ENCODE measurements at places on chromosomes 5 and 9.

- no peak for DNase-seq
Measured at GRCh38 chr5:33964132-33964700, 20.3 kb downstream of the SLC45A2 start.

DNA sequence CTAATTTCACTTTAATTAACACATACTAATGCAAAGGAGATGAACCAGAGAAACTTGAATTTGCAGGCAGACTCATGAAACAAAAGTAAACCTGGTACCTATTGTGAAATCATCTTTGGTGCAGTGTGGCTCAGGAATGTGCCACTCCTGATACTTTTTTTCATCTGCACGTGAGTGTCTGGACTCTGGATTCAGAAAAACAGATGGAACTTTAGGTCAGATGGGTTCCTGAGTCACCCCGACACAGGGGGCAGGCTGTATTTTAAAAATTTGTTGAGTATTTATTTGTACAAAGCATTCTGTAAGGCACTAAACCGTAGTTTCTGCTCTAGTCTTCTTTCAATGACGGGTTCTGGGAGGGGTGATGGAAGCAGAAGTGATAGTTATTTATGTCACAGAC, 52.2 kb upstream of the TUT7 start:
- no peak for DNase-seq

- peak; percentile 88 for DNase-seq
Measured at GRCh38 chr5:42423285-42424165, at the start of gene GHR. Gene GHR, plus strand, starts transcription at chr5:42423439. Its CDS starts 142,436 bp downstream, at chr5:42565875.

- DNase-seq: no peak
Measured at GRCh38 chr9:32395510-32396216, 11.2 kb downstream of the ACO1 start.

GRCh38 chr9:114093031-114093471, 6.0 kb downstream of the KIF12 start:
- DNase-seq: no peak

GRCh38 chr9:94692601-94693000, 33.9 kb upstream of the AOPEP start:
- no peak for DNase-seq

DNA sequence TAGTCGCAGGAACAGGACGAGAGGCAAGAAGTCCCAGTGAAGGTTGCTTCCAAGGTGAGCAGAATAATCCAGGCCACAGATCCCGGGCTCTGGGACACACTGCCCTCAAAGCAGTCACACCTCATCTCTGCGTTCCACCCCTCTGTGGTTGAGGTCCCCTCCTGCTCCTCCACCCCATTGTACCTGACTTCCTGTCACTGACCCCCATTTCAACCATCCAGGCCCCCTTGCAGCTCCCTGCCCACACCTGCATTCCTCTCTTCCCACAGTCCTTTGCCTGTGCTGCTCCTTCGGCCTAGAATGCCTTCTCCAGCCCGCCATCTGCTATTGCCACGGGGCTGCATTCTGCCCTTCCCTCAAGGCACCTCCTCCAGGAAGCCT, 73.5 kb downstream of the PAX5 start:
- no peak for DNase-seq

- DNase-seq: no peak
Measured at GRCh38 chr9:16624744-16625117, 245.7 kb downstream of the BNC2 start.

DNA sequence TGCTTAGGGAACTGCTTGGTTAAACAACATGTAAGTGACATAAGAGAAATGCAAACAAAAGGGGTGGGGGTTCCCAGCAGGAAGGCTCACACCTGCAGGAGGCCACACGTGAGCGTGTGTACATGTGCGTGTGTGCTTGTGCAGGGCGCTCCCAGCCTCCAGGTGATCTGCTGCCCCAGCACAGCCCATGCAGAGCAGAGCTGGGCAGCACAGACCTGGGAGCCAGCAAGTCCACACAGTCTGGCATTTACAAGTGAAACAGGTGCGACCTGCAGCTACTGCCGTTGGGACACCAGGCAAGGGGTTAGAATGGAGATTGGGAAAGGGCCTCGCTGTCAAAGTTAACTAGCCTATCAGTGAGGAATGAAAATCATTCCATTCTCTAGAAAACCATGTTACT, 41.8 kb downstream of the GRAMD2B start:
- no peak for DNase-seq

- DNase-seq: no peak
Measured at GRCh38 chr9:107972346-107972745, 482.8 kb upstream of the KLF4 start.

GRCh38 chr9:34988218-34989002, 1.1 kb upstream of the DNAJB5 start:
- DNase-seq: peak; percentile 34

GRCh38 chr5:130227699-130228098, 323.4 kb downstream of the CHSY3 start:
- DNase-seq: no peak

- no peak for DNase-seq
Measured at GRCh38 chr9:21810388-21810787, 8.0 kb downstream of the MTAP start.

GRCh38 chr9:86511614-86512360, 157.6 kb upstream of the TUT7 start:
- DNase-seq: no peak

GRCh38 chr5:36199620-36200019, 42.1 kb downstream of the NADK2 start:
- DNase-seq: no peak

- no peak for DNase-seq
Measured at GRCh38 chr5:56671571-56671970, 143.8 kb upstream of the MAP3K1 start.

DNA sequence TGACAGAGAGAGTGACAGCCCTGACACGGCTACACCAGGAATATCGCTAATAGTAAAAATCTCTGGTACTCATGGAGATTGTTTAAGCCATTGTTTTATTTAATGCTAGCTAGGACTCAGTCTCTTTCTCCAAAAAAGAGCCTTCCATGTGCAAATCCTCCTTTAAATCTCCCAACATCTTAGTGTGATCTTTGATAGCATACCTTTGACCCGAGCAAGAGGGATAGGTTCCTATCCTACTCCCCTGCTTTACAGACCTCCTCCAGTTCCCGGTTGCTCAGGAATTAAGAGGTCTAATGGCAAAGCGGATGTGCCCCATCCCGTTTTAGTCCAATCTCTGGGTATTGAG, 663 bp upstream of the FRMD3 start:
- DNase-seq: no peak

DNA sequence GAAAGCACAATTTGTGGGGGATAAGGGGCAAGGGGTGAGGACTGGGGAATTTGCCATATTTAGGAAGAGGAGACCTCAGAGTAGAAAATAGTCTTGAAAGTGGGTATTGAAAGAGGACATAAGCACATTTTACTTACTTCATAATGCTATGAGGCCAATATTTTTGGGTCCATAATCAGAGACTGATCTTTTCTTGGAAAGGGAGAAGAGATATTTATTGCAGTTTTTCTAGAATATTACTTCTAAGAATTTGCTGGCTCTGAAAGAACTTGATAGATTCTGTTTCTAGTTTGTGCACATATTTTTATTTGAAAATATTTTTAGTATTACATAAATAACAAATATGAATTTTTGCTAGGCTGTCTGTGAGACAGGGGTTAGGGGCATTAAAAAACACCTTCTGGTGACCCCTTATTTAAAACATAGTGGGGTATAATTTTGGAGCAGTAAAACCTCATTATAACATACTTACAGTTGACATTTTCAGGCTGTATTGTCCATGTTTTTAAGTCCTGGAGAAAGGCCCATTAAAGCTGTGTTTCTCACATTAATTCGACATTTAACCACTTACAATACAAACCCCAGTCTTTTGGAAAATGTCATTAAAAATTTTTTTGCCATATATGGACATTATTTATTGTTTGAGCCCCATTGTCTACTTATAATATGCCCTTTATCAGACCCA, 118.9 kb upstream of the NFIB start:
- no peak for DNase-seq

- no peak for DNase-seq
Measured at GRCh38 chr5:34657988-34658387, 1.9 kb downstream of the RAI14 start.

GRCh38 chr9:36341936-36342577, 58.0 kb downstream of the RNF38 start:
- DNase-seq: no peak

DNA sequence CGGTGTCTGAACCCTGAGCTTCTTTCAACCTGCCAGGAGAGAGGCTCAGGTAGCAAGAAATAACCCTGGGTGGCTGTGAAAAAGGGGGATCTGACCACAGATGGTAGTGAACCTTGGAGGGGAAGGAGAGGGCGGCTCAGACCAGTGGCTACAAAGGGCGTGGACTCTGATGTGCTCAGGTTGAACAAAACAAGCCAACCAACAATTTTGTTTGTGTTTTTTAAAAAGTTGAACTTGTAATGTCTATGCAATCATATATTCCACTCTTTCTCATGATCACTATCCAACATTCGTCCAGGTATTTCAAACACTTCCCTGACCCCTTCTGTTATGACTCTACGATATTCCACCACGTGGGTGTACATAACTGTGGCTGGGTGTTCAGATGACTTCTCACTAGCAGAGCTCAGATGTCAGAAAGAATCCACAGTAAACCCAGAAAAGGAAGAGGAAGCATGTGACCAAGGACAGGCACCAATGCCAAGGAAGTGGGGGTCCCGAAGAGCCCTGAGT, 20.0 kb downstream of the PTPN3 start:
- DNase-seq: no peak

- no peak for DNase-seq
Measured at GRCh38 chr5:154524859-154525258, 46.8 kb upstream of the HAND1 start.

- DNase-seq: no peak
Measured at GRCh38 chr5:31119938-31120641, 73.4 kb upstream of the CDH6 start.

GRCh38 chr5:101788797-101789196, 507.3 kb downstream of the SLCO4C1 start:
- DNase-seq: no peak

DNA sequence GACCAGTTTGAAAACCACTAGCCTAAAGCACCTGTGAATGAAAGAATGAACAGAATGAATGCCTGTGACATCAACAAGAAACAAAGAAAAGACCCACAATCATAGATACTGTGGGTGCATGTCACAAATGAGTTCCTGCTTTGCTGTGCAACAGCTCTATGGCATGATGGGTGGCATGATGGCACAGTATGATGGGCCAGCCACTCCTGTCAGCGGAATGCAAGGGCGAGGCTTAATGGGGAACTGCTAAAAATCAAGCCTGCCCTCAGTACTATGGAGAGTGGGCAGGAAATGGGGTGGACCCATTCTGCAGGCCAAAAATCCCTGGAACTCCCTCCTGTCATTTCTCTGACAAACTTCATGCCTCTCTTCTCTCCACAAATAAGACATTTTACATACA, 89.0 kb downstream of the DCP2 start:
- DNase-seq: no peak

DNA sequence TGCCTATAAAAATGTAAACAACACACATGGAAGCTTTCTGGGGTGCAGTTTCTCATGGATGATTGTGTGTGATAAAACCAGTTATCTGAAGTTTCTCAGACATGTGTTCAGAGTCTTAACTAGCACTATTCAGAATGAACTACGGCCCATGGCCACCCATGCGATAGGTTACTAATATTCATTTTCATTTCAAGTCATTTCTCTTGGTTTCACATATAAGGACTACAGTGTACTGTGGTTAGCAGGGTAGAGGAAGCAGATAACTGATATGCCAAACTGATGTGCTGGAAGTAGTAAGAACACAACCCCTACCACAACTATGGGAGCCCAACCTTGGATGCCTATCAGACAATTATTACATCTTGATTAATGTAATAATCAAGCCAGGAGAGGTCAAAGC, 372.1 kb downstream of the DTWD2 start:
- DNase-seq: no peak

- no peak for DNase-seq
Measured at GRCh38 chr9:77827104-77827784, 179.1 kb upstream of the GNA14 start.

DNA sequence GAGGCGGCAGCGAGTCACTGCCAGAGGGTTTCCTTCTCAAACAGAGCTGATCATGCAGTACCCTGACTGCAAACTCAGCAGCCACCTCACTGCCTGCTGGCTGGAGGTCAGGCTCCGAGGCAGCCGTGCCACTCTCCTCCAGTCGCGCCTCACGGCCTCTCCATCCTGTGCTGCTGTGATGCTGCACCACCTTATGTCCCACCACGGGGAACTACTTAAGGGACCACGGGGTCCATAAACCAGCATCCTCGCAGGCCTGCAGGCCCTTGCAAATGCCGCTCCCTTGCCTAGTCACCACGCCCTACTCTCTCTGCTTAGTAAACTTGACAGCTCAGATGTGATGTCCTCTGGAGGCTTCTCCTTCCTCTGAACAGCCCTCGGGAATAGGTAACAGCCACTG, 99.2 kb downstream of the CRB2 start:
- no peak for DNase-seq

GRCh38 chr5:79824444-79824843, 134.8 kb downstream of the CMYA5 start:
- no peak for DNase-seq

DNA sequence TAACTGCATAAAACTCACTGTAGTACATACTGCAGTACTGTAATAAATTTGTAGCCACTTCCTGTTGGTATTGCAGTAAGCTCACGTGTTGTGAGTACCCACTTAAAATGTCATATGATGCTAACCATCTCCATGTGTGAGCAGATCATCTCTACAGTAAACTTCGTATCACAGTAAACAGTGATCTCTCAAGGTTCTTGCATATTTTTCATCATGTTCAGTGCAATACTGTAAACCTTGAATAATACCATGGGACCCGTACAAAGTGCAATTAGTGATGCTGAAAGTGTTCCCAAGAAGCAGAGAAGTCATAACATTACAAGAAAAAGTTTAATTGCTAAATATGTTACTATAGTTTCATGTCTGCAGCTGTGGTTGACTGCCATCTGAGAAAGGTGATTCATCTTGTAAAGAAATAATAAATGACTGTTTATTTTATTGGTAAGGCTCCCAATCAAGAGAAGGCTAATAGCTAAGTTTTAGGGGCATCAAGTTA, 253.8 kb upstream of the POU5F2 start:
- no peak for DNase-seq

DNA sequence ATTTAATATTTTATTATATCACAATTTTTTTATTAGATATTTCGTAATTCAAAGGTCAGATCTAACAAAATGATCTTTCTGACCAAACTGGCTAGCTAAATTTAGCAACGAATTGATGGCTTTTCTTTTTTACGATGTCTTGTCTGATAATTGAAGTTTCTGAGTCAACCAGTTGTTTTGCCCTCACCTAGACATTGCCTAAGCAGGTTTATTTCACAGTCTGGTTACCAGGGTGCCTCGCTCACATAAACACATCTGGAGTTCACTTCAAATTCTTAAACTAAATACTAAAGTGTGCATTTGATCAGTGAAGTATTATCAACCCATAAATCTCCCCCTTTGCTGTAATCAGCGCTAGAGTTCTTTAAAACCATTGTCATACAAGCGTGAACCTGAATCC, 448.3 kb downstream of the TLE4 start:
- no peak for DNase-seq

- DNase-seq: no peak
Measured at GRCh38 chr5:170333161-170333910, 35.8 kb upstream of the LCP2 start.

- no peak for DNase-seq
Measured at GRCh38 chr5:35741126-35741716, 115.5 kb upstream of the IL7R start.

- DNase-seq: no peak
Measured at GRCh38 chr9:112198646-112199045, 23.5 kb upstream of the SUSD1 start.

Measured in hippocampal formation (tissue), 2 donors.